ENCODE measurements at places on chromosomes 13 and 19.

DNA sequence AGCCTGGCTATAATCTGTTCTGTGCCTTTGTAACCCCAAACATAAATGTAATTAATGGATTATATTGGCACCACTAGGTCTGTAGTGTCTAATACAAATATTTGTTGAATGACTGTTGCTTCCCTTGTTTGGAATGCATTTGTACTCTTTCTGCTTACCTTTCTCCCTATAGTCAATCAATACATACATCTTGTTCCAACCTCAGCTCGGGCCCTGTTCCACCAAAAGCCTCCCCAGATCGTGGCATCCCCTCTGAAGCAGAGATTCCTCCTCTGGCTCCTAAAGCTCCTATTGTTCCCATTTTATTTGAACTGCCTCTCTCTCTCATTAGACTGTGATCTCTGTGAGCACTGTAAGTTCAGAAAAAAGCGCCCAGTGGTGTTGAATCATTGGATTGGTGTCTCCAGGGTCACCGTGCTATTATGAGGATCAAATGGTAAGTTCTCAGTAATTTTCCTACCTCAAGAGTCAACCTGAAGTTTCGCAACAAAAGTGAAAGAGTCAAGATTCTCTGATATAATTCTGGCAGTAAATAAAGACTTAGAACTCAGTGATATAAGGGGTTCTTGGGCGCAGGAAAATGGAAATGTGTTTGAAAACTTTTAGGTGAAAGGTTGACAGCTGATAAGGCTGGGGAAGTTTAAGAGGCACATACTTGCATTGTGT lies 151.5 kb downstream of the KLF5 start:
- DNase-seq, result no peak

DNA sequence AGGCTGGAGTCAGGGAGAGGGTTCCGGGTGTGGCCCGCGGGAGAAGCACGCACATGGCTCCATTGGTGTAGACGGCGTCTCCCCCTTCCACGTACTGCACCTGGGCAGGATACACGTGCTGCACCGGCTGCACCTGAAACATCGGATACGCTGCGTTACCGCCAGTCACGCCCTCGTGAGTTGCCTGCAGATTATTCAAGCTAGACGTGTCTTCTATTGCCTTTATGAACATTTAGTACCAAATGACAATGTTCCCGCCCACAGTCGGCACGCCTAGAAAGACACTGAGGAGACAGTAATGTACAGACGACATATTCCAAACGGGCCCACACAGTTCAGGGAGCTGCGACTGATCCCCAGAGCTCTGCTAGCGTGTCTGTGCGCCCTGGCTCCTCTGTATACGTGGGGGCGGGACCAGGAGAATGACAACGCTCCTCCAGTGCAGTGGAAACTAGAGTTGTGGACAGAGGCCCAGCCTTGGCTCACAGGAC lies 64.1 kb upstream of the RANBP3 start:
- no peak for DNase-seq

- peak; percentile 64 for DNase-seq
These were observed 919 bp downstream of the VAV1 start for GRCh38 chr19:6773323-6773931.

DNA sequence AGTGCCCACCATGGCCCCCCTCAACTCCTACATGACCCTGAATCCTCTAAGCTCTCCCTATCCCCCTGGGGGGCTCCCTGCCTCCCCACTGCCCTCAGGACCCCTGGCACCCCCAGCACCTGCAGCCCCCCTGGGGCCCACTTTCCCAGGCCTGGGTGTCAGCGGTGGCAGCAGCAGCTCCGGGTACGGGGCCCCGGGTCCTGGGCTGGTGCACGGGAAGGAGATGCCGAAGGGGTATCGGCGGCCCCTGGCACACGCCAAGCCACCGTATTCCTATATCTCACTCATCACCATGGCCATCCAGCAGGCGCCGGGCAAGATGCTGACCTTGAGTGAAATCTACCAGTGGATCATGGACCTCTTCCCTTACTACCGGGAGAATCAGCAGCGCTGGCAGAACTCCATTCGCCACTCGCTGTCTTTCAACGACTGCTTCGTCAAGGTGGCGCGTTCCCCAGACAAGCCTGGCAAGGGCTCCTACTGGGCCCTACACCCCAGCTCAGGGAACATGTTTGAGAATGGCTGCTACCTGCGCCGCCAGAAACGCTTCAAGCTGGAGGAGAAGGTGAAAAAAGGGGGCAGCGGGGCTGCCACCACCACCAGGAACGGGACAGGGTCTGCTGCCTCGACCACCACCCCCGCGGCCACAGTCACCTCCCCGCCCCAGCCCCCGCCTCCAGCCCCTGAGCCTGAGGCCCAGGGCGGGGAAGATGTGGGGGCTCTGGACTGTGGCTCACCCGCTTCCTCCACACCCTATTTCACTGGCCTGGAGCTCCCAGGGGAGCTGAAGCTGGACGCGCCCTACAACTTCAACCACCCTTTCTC lies 8.2 kb downstream of the FOXA3 start:
- DNase-seq, result no peak

- DNase-seq, result no peak
These were observed 45.0 kb upstream of the SLC15A1 start for GRCh38 chr13:98797456-98797855.

DNA sequence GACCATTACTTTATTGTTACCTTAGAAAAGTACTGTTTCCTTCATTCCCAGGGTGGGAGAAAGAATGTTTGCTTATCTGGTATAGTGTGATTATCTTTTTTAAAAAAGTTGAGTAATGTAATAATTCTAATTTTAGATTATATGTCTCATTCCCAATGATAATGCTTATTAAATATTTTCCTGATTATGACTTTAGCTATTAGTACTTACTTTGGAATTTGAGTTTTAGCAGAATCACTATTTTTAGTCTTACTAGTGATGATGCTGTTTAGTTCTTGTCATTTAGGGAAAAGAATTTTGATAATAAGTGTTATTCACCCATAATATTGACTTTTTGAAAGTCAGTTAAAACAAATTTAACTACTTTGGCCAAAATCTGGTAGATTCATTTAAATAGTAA lies 95.2 kb downstream of the FRY start:
- no peak for DNase-seq

DNA sequence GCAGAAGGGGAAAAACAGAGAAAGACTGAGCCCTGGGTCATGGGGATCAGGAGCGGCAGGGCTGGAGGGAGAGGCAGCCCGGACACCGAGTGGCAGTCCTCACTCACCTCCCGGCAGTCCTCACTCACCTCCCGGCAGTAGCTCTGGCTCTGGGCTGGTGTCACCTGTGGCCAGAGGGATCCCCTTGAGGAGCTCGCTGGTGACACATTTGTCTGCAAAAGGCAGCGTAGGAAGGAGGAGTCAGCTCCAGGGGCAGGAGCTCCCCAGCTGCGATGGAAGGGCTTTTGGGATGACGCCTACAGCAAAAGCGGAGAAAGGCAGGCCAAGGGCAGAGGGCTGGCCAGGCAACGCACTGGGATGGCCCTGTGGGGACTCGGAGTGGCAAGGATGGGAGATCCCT lies 739 bp downstream of the EIF3G start:
- DNase-seq, result peak; percentile 9

DNA sequence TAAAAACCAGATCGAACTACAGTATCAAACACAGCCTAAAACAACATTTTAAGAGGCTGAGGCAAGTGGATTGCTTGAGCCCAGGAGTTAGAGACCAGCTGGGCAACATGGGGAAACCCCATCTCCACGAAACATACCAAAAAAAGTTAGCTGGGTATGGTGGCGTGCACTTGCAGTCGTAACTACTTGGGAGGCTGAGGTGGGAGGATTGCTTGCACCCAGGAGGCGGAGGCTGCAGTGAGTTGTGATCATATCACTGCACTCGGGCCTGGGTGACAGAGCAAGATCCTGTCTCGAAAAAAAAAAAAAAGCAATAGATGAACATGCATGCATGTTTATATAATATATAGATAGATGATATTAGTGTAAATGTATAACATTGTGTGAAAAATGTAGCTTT lies 5.2 kb upstream of the MRPS31 start:
- DNase-seq, result no peak

- DNase-seq, result no peak
These were observed 4.3 kb downstream of the SPRED3 start for GRCh38 chr19:38392707-38393308.

DNA sequence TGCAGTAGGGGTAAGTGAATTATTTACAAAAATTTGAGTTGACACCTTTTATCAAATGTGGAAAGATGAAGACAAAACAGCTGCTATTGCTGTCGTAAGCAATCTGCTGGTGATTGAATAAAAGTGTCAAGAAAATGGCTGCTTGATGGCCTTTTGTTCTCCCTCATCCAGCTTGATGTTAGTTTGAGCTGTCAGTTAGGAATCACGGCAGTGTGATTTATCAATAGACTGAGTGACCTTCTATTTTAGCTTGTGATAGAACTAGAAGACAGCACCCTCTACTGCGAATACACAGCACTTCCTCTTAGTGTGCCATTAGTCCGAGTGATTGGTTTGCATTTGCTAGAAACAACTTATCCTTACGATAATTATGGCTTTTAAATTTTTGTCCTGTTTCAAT lies 76.3 kb downstream of the MZT1 start:
- DNase-seq, result no peak

DNA sequence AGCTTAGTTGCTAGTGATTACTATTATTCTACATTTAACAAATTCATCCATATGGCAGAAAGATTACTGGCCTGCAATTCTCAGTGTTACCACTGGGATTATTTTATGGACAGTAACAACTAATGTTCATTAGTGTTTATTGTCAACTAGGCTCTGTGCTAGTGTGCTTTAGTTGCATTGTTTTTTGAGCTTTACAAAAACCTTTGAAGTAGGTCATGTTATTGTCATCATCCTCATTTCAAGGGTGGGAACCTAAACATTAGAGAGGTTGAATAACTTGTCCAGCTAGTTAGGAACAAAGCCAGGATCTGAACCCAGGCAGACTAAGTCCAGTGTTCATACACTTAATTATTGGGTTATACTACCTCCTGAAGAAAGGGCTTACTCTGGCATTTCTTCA lies 27.8 kb upstream of the TDRD3 start:
- DNase-seq, result no peak

DNA sequence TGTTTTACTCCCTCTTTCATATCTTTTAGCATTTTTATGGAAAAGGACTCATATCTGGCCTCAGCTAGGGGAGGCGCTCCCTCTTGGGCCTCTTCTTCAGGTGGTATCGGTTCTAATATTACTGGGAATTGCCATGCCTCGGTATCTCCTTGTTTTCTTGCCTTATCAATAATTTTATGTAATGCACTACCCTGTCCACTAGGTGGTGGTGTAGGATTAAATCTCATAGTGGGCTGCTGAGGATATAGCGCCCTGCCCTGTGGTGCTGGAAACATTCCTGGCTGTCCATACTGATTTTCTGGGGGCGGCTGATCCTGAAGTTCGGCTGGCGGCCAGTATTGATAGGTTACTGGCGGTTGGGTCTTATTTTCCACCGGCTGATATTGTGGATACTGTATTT lies 35.8 kb downstream of the ZNF420 start:
- DNase-seq, result no peak

GRCh38 chr13:74289861-74290773 lies 155.9 kb upstream of the KLF12 start:
- peak; percentile 17 for DNase-seq

DNA sequence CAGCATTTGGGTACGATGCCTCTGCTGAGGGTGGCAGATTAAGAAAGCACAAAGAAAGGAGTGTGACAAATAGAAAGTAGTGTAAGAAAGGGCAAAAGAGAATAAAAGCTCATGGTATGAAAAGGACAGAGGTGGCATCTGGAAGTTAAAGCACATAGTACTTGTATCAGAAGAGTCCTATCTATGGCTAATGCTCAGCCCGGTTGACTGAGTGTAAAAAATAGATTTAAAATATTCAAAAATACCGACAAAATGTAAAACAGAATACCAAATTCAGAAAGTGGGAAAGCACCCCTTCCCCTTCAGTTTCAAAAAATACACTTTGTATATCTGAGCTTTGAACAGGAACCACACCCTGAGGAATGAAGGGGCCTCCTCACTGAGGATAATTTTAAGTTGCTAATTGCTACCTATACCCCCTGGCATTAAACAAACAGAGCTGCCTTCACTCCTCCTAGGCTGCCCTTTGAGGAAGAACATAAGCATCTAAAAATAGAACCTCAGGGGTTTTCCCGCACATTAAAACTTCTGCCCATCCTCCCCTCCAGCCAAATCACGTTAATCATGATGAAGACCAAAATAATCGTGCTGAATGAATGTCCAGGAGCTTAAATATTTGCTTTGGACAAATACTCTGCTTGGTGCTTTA lies 43.3 kb downstream of the DLEU7 start:
- no peak for DNase-seq

- no peak for DNase-seq
These were observed 691.1 kb downstream of the UQCRFS1 start for GRCh38 chr19:28521614-28522544.

DNA sequence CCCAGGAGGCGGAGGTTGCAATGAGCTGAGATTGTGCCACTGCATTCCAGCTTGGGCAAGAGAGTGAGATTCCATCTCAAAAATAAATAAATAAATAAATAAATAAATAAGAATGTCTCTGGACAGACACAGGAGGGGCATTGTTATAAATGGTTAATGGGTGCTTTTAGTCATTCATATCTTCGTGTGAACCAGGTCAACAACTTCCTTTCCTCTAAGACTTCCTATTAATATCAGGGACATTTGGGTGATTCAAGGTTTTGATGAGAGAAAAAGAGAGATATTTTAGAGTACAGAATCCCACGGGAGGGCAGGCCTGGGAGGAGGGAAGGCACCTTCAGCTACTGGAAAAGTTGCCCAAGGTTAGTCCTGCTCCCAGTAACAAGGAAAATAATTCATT lies 23.9 kb downstream of the DHRS12 start:
- no peak for DNase-seq

DNA sequence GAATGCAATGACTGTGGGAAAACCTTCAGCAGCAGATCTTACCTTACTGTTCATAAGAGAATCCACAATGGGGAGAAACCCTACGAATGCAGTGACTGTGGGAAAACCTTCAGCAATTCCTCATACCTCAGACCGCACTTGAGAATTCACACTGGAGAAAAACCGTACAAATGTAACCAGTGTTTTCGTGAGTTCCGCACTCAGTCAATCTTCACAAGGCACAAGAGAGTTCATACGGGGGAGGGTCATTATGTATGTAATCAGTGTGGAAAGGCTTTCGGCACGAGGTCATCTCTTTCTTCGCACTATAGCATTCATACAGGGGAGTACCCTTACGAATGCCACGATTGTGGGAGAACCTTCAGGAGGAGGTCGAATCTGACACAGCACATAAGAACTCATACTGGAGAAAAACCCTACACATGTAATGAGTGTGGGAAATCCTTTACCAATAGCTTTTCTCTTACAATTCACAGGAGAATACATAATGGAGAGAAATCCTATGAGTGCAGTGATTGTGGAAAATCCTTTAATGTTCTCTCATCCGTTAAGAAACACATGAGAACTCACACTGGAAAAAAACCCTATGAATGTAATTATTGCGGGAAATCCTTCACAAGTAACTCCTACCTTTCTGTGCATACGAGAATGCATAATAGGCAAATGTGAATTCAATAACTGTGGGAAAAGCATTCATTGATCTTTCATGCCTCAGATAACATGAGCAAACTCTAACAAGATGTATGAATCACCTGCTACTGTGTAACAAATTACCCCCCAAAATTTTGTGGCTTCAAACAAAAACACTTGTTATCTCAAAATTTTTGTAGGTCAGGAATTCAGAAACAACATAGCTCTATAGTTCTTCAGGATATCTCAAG lies 13.8 kb downstream of the ZNF557 start:
- DNase-seq, result no peak

- no peak for DNase-seq
These were observed 2.8 kb upstream of the CDC37 start for GRCh38 chr19:10406191-10406590.

- no peak for DNase-seq
These were observed 6.7 kb upstream of the PGPEP1 start for GRCh38 chr19:18333680-18334079.

- DNase-seq, result no peak
These were observed 1019.0 kb downstream of the DIAPH3 start for GRCh38 chr13:59144700-59145099.
